ENCODE measurements at places on chromosomes 7 and 10.

DNA sequence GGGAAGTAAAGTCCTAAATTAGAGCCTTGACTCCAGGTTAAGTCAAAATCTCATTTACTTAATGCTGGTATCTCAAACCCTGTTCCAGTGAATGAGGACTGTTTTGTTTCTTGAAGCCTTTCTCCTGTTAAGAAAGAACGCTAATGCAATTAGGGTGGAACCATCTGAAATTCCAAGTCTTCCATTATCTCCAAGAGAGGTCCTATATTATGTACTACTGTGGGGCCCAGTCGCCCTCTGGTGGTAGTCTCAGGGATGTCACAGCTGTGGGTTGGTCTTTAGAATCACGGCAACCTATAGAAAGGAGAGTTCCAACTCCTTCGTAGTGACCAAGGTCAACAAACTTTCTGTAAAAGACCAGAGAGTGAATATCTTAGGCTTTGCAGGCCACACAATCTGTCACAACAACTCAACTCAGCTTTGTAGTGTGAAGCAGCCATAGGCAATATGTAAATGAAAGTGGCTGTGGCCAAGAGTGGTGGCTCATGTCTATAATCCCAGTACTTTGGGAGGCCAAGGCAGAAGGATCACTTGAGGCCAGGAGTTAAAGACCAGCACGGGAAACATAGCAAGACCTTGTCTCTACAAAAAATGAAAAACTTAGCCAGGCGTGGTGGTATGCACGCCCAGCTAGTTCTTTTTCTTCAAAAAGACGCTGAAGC, 9.3 kb downstream of the RPP38 start:
- DNase-seq, result peak; percentile 70

DNA sequence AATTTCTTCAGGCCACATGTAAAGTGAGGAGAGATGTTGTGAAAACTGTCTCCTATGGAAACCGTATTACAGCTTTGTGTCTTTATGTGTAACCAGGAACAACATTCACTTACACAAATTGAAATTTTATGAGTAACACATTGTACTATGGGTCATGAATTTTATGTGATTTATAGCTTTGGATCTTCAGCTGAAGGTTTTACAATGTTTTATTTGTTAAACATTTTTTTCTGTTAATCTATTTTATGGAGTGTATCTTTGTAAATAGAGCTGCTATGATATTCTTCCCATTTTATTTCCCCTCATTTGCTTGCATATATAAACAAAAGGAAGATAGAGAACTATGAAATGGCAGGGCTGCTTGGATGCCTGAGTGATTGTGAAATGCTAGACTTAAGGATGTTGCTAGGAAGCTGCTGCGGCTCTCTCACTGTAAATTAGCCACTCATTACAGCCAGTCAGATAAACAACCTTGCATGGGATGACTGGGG, 104.5 kb upstream of the PCLO start:
- DNase-seq, result no peak

- DNase-seq, result no peak
Measured at GRCh38 chr10:123854498-123854897, 37.1 kb downstream of the CPXM2 start.

DNA sequence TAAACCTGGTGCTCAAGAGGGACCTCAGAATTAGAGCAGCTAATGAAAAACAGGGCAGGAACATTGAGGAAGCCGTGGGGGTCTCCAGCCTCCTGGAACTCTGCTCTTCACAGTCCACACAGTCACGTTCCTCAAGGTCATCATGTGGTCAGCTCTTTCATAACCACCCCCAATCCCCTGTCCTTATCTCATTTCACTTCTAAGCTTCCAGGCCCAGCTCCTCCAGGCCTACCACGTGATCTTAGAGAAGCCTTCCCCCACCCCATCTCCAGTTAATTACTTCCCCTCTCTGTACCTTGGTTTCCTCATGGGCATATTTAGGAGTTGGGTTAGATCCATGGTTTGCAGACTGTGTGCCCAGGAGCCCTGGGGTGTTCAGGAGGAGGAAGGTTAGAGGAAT, 106.4 kb upstream of the TCF7L2 start:
- no peak for DNase-seq

- DNase-seq, result no peak
Measured at GRCh38 chr7:95840953-95841950, 68.9 kb downstream of the DYNC1I1 start.

GRCh38 chr7:134851141-134851540, 71.7 kb downstream of the CALD1 start:
- no peak for DNase-seq

GRCh38 chr7:131170440-131171271, 157.0 kb upstream of the MKLN1 start:
- no peak for DNase-seq

DNA sequence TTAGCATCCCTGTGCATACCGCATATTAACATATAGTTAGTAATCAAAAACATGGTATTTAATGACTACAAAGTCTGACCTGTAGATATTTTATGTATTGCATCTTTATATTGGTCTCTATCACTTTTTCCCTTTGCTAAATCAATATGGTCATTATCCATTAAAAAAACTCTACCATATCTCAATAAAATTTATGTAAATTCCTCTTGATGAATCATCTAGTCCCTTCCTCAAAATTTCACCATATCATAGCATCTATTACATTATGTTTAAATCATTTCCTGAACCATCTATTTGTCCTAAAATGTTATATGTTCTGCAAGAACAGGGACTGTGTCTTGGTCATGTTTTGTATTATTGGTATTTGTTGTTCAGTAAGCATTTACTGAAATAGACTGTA, 7.7 kb upstream of the ING3 start:
- DNase-seq, result no peak

DNA sequence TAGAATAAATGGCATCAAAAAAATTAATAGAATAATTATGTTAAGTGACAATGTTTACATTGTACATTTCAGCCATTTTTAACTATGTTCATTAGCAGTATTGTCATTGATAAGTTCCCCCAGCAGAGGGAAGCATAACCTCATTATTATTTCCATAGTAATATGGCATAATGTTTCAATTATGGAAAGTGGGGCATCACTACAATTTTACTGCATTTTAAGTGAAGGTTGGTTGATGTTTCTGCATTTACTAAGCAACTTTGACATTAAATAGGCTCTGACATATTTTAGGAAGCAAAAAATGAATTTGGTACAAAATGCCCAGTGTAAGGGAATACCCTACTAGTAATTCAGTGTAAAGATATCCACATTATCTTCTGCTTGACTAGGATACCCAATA, 218.3 kb downstream of the SEMA3A start:
- no peak for DNase-seq

DNA sequence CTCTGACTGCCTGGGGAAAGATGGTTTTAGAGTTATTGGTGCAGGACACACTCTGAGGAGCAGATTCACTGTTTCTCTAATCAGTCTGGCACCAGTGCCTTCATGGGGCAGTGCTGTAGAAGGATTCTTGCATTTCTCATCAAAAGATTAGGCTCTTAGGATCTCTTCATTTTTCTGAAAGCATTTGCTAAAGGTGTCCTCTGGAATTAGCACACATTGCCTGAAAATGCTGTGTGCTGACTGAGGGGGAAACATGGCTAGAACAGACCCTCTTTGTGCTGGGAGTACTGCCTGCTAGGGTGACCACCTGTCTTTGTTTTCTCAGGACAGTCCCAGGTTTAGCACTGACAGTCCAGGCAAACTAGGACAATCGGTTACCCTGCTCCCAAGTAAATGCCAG, 301.0 kb downstream of the PTEN start:
- DNase-seq, result no peak

GRCh38 chr10:114520453-114520852, 116.2 kb upstream of the AFAP1L2 start:
- no peak for DNase-seq

DNA sequence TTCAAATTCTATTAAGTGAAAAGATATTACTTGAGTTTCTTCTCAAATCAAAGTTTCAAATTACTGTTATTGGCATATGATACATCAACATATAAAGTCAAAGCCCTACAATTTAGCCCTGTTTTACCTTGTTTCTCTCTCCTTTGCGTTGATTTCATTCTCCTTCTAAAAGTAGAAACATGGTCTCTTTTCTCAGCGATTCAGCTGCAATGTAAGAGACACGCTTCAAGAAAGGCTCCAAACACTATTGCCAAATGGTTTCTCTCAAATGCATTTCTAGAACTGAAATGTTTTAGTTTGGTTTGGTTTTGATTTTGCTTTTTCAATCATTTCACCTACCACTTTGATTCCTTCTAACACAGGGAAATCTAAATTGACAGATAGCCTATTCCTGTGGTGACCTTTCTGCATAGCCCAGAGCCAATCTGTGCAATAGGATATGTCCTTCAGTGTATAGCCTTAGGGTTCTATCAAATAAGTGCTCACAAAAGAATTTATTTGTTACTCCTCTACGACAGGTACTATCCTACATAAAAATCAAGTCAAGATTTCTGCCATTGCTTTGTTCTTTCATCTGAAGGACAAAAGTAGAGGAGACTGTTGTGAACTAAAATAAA, 47.3 kb downstream of the CTNNA3 start:
- DNase-seq, result no peak

- DNase-seq, result no peak
Measured at GRCh38 chr7:137329411-137329810, 14.1 kb downstream of the PTN start.

- DNase-seq, result no peak
Measured at GRCh38 chr10:28684157-28684985, 7.0 kb downstream of the BAMBI start.

DNA sequence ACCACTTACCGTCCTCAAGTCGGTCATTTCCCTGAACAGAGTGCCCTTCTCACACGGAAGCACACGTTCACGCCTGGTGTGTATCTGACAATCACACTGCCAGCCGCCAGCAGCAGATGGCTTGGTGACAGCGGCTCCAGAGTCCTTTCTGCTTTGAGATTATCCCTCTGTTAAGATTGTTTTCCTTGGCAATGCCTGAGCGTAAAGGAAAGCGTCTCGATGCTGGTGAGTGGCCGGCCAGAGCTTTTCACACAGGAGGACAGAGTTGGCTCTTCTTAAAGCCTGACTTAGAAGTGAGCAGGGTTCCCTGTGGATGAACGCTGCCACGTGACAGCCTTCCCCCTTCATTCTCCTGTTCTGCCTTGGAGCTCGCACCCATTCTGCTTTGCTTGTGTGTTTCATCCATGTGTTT, 22.1 kb upstream of the PRKAR1B start:
- no peak for DNase-seq

DNA sequence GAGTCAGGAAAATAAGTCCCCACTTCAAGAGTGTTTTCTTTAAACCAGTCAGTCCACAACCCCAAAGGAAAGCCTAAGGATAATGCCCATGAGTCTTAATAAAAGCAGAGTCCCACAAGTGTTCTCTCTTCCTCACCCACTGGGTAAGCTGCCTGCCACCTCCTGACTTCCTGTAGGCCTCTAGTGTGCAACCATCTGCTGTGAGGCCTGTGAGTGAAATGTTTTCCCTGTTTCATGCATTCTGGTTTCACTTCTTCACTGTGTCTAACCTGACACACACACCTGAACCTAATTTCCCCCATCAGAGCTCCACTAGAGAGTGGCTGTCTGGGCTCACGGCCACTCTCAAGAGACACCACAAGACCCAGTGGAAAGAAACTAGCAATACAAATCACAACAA, 38.9 kb upstream of the GDF10 start:
- peak; percentile 71 for DNase-seq

GRCh38 chr7:18405726-18406125, 89.8 kb upstream of the HDAC9 start:
- no peak for DNase-seq

DNA sequence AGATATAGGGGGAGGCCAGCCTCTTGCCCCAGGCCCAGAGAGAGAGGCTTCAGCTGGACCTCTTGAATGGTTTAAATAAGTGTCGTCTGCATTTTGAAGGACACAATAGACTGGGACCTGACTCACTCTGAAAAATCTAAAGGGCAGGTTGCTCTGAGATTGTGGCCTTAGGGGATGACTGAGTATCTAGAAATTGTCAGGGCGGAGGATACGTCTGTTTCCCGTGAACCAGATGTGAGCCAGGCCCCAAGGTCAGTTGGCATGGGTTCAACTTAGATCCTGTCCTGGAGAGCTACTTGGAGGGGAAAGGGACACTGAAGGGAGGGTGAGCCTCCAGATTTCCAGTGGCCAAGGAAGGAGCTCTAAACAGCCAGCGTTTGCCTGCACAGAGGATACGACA, 110.2 kb downstream of the CHN2 start:
- no peak for DNase-seq

GRCh38 chr10:33706191-33706590, 371.7 kb upstream of the NRP1 start:
- DNase-seq, result no peak

DNA sequence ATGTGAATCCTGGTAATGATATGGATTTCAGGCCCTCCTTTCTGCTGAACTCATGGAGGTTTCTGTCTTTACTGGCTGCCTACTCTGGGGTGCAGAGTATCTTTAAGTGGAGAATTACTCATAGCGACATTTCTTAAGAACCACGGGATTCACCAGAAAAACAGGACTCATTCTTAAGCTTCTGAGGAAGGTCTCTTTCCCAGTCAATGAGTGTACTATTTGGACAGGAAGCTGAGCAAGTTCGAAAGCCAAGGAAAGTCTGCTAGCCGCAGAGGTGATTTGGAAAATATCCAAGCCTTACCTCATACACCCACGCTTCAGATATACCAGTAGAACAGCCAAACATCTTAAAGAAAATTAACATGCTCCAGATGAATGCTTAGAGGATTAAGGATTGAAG, 377.6 kb upstream of the MYO3A start:
- DNase-seq, result no peak

GRCh38 chr10:93071177-93071472, 2.6 kb upstream of the CYP26A1 start:
- no peak for DNase-seq

DNA sequence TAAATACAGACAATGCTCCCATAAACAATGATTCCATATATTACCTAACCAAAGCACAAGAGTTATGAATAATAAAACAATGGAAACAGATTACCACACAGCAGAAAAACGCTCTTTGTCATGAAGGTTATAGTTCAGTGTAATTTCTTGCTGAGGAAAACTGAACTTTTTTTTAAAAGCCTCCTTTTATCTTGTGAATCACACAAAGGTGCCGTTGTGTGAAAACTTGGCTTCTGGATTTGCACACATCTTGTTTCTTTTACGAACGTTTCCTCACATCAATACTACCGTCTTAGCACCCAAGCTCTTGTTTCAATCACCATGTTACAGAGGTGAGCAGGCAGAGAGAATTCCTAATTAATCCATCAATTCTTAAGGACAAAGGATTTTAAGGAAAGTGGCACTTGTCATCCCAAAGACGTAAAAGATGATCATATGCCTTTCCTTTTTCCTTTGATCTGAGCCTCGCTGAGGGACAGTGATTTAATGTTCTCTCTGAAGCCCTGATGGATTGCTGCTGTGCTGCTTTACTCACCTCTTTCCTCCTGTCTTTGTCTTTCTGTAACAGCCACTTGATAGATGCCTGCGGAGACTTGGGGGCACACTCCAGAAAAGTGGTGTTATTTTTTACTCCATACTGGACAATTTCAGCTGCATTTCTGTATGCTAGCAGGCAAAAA, 110.1 kb downstream of the CD36 start:
- DNase-seq, result no peak

DNA sequence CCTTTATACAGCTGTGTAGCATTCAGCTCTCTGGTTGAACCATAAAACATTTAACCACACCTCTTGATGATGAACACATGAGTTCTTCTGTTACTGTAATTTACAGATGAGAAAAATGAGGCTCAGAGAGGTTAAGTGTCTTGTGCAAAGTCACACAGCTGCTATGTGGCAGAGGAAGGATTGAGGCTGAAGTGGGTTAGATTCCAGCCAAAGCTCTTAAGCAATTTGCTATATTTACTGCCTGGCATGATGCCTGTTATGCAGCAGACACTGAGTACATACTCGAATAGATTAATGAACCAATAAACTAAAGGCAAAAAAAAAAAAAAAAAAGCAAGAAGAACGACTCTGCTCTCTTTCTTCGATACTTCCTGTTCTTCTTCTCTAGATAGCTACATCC, 35.7 kb downstream of the GFRA1 start:
- DNase-seq, result no peak
